ENCODE measurements at places on chromosomes 5 and 9.

DNA sequence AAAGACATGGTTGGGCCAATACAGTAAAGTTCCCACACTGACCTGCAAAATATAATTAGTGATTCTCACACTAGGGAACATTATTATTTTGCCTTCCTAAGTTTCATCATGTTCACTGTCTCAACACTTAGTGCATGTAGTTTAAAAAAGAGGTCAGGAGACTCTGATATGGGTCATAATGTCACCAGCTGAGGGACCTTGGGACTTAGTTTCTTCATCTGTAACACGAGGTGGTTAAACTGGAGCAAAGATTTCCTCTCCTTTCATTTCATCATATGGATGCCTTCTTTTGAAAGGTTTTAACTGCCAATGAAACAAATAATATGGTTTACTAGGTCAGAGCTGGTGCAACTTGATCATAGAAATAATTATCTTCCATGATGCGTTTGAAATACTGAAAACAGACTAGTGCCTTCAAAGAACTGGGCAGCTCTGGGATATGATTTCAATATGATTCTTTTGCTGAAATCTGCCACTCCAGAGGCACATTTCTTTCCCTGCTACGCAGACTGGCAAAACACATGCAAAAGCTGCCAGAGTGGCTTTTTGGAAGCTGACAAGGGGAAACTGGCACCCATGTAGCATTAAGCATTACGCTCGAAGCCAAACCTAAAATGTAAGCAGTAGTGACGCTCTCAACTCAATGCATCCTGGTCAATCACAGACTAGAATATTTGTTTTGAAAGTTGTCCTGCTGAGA is 20.8 kb downstream of the RETREG1 start:
- DNase-seq, result no peak

DNA sequence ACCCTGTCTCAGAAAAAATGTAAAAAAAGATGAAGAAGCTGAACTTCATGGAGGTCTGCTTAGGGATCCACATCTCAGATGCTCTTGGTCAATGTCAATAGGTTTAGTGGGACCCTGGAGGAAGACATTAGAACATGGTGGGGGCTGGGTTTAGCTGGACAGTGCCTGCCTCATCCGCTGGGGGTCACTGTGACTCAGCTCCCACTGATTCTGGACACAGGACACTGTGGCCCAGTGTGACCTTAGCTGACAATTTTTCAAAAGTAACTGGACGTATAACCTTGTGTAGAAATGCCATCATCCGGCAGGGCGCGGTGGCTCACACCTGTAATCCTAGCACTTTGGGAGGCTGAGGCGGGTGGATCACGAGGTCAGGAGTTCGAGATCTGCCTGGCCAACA is 7.3 kb upstream of the HNRNPAB start:
- no peak for DNase-seq

- DNase-seq, result no peak
Measured at GRCh38 chr5:98750693-98751092, 22.8 kb upstream of the RGMB start.

DNA sequence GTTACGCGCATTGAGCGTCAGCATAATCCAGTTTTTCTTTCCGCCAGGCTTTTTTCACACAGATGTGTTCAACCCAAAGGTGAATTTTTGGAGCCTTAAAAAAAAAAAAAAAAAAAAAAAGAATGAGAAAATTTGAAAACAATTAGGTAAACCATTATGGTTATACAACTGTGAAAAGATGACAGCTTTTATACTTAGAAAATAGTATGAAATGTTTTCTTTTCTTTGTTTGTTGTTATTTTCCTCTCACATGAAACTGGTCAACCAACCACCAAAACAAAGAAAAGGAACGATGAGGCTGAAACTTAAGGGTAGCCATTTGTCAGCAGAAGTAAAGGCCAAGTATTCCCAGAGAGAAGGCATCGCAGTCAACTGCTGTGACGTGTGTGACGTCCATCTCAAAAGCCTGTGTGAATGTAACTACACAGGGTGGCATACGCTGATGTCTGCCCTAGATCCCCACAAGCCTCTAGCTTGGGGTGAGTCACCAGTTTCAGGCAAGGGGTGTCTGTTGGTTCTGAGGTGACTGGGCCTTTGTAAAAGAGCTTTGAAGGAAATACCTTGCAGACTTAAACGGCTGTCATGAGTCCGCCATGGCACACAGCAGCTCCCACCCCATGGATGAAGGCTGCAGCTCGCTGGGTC is 182.9 kb downstream of the AOPEP start:
- DNase-seq, result no peak

DNA sequence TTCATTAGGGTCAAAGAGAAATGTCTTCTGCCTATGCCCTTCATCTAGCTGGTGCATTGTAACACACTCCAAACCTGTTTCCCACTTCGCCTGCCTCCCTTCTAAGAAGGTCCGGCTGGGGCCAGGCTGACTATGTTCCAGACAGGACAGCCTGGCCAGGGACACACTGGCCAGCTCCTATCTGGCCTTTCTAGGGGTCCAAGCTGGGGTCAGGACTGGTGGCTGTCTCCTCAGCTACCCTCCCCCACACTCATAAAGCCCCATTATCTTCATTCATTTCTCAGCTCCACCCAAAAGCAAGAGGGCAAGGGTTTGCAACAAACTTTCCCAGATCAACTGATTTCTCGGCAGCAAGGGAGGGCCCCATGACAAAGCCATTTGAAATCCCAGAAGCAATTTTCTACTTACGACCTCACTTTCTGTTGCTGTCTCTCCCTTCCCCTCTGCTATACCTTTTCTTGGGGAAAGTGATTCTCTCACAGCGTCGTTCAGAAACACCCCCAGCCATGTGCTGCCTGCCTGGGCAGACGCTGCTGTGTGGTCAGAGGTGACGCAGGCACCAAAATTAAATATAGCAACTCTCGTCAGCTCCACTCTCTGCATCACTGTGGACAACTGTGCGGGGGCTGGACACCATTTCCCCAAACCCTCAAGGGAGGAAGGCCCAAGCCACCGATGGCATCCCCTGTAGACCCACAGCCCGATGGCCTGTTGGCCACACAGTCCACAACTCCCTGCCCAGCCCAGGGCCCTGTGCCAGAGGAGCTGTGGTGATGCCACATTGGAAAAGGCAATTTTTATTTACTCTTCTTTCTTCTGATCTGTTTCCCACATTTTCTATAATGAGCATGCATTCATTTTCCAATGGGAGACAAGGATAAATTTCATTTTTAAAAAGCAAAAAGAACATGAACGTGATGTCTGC is 6.1 kb downstream of the IL13 start:
- no peak for DNase-seq

GRCh38 chr5:177553671-177554429 is 513 bp downstream of the FAM193B start:
- peak; percentile 19 for DNase-seq

DNA sequence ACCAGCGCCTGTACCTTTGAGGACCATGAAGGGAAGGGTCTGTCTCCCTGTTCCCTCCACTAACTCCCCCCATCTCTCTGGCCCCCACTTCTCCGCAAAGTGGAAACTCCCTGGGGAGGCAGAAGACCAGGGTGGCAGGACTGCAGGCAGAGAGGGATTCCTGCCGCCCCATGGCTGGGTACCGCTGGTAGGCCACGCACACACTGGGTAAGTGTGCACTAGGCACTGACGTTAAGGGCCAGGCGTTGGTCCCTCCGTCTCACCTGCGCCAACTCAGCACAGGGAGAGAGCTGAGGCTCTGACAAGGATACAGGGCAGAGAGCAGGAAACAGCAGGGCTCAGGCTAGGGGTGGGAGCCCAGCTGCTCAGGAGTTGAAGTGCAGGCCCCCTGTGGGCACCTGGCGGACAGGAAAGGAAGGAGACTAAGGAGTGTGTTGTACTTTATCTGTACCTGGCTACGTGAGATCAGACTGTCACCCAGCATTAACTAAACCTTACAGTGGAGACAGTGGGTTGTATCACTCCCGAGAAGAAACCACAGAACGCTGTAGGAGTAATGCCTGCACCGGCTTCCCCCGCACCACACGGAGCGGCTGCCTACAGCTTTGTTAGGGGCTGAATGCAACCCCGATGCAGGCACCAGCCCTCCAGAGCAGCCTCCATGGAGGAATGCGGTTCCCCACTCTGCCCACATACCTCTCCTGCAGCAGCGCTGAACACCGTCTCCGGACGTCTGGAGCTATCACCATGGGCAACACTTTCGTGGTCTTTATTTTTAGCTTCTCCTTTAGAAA is 34.2 kb upstream of the CLPTM1L start:
- DNase-seq, result no peak

DNA sequence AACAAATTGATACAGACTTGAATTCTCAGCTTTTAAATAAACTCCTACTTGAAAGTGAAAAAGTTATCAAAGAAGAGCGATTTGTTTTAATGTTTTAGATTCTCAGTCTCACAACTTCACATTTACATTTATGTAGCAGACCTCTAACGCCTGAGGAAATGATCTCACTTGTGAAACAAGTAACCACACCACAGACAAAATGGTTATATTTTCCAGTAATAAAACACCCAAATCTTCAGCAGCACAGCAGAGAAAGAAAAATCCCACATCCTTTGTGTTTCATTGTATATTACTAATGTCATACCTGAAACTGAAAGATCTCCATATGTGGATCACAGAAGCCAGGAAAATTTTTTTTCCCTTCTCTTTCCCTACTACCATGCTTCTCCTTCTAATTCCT is 29.8 kb upstream of the GZMA start:
- DNase-seq, result no peak

DNA sequence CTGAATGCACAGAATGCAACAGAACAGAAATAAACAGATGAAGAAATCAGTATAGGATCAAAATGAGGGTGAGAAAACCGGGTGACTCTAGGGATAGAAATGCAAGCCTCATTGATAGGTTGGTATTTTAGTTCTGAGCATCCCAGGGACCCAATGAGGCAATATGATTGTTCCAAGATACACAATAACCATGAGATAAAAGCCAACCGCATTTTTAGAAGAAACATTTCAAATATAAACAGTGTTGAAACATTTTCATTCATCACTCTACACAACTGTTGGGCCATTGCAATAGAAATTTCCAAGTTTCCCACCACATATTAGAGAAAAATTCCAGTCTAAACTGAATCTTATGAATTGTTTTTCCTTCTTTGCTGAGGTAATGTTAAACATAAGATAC is 452.3 kb upstream of the PTGER4 start:
- DNase-seq, result no peak

DNA sequence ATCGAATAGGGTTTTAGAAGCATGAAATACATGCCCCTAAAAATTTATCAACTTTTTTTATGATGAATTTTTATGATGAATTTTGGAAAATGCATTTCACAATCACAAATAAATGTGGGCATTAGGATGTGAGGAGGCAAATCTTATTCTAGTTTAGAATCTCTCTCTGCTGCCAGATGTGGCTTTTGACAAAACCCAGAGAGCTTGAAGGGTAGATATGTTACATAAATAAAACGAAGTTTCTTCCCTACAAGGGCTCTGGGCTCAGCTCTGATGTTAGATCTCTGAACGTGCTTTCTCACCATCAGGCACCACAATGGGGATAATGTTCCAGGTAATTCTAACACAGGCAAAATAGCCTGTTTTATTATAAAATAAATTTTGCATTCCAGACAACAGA is 102.3 kb upstream of the ADAMTSL1 start:
- no peak for DNase-seq

GRCh38 chr9:129757045-129757444 is 4.2 kb upstream of the PTGES start:
- DNase-seq, result no peak

- no peak for DNase-seq
Measured at GRCh38 chr5:155772009-155772662, 554.8 kb upstream of the SGCD start.

DNA sequence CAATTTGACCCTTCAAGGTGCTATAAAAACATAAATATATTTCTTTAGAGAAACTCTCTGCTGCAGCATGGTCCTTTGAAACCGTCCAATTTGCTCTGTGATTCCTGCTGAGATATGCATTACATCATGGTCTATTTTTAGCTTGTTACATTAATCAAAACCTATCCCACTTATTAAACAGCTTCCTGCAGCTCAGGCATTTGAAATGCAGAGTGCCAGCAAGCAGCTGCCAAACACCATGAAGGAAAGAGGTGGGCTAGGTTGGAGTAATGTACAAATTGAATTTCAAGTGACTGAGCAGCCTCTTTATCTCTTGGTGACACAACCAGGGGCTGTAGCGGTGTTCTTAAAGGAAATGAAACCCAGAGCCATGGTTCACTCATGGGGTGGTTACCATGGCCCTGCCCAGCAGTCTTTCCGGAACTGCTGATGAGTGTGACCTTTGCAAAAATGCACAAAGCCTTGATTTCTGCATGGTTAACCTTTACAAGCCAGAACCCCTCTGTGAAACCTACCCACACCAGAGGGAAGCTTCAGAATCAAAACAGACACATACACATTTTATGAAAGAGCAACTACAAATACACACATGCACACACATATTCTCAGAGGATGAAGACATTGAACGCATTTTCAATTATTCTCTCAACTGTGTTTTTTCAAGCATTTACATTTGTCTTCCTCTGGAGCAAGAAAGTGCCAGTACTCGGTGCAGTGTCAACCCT is 155.8 kb upstream of the ZNF608 start:
- DNase-seq, result no peak
